NCI-H1092 (cell line): ENCODE measurements at places on chromosomes 2 and 18.

DNA sequence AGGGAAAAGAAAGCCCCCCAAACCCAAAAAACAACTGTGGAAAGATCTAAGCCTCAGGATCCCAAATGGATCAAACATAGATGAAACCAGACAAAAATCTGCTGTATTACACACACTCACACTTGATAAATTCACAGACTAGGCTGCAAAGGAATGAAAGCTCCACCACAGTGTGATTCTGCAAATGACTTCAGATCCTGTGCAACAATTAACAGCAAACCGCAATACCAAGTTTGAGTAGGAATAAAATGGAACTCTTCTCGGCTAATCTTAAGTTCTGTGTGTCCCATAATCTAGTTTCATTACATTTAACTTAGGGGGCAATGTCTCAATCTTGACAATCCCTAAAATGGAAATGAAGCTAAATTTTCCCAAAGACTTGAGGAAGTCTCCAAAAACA is 11.9 kb downstream of the CLK1 start:
- no peak for DNase-seq

- DNase-seq, result no peak
Observed at GRCh38 chr2:65605058-65605742, 172.8 kb upstream of the SPRED2 start.

DNA sequence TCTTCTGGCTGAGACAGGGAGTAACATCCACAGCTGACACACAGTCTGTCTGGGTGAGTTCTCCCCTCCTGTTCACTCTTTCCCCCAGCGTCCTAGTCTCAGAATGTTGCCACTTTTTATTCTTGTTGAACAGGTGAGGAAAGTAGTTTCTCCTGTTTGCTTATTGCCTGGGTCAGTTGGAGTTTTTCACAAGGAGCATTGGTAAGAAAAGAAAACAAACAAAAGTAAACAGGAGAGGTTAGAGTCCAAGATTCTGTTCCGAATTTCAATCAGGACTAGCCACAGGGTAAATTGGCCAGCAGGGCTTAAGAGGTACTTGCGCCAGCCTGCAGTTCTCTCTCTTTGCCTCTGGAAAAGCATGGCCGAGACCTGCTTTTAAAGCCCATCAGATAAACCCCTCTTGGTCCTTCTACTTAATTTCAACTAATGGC is 255.0 kb upstream of the EPAS1 start:
- DNase-seq, result no peak

DNA sequence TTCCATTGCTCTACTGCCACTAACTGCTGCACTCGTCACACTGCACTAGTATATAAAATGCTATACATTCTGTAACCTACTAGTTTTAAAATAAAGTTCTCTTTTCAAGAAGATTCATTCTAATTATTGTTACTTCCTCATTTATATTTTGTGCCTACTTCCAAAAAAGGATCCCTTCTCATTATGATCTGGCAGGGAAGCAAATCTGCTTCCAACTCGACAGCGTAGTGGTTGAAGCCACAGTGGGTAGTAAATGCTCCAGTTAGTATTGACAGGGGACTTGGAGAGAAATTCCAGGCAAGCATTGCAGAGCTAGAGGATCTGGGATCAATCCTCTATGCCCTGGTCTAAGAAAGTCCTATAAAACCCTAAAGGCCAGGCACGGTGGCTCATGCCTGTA is 53.3 kb upstream of the AP1S3 start:
- no peak for DNase-seq

DNA sequence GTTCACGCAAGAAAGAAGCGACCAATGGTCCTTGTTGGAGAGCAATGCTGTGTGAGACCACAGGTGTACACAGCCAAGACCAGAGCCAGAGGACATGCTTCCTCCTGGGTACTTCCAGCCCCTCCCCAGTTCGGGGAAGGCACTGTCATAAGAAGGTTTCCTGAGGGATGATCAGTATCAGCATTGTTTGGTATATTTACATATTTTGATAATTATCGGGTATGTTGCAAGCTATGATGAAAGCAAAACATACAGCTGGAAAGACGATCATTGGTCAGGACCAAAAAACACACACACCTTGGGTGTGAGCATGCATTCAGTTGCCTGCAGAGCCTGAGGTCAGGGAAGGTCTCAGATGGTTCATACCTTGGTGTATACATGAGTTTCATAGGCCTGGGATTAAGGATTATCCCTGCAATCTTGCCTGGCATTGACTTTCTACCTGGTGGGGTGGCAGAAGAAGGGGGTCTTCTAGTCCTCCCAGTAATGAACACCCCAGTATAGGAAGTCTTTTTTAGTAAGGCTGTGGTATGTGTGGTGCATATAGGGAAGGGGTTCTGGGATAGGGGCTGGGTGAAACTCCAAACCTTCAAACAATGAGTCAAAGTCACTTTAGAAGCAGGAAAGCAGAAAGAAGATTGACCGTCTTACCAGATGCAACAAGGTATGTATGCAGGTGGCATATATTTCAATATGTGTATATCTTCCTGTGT is 2.9 kb downstream of the SERPINB2 start:
- no peak for DNase-seq

- DNase-seq, result no peak
Observed at GRCh38 chr18:36527740-36528455, 230.4 kb downstream of the FHOD3 start.

DNA sequence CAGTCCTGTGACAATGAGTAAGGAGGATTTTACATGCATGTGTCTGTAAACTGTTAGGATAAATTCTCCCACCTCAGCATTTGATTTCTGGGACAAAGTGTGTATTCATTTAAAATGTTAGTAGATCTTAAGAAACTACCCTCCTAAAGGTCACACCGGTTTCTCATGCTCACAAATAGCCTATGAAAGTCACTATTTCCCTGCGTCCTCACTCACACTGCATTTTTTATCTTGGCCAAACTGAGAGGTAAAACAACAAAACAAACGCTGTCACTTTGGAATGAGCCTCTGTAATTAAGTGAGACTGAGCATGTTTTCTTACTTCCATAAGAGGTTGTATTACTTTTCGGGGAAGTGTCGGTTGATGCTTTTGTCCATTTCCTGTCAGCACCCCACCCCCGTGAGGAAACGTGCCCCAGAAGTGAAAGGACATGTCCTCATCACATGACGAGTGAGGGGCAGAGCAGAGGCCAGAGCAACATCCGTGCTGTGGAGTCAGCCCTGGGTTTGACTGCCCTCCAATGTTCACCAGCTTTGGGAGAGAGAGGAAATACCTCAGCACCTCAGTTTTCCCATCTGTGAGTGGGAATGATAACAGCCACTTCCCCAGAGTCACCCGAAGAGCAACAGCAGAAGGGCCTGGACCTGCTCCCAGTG is 3.1 kb downstream of the GYPC start:
- no peak for DNase-seq

DNA sequence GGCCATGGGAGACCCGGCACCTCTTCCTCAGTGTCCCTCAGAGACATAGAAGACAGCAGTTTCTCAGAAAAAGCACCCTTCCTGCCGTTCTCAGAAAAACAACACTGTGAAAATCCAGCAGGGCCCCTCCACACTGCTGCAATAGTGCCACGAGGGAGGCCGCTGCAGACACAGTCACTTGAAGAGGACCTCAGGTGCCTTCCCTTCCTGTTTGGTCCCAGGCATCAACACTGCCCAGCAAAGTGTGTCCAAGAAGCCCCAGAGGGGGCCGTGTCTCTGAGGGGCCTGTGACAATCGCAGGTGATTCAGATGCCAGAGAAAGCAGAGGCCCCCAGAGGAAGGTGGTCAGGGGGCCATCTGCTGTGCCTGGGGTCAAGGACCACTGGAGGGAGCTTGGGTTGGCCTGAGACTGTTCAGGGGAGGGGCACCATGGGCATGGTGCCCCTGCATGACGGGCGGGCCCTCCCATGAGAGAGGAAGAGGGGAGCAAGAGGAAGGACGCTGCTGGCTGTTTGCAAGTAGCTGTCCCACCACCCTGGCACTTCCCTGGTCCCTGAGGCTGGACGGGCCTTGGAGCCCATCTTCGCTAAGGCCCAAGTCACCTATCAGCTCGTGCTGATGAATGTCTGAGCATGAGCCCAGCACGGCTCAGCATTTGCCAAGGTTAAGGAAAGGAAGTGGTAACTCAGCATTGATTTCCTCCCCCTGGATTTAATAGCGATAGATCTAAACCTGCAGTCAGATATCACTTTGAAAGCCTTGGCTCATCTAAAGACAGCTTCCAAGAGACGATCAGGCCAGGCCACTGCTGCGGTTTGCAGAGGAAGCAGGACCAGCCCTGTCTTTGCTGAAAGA is 9.1 kb downstream of the TWIST2 start:
- DNase-seq, result no peak
